ENCODE measurements at places on chromosomes 7 and 10. TPM values are rescaled to one million over a fixed set of nuclear protein-coding genes. Genes with fewer than 3 reads are reported as not detected.

The NUPR2 gene
- total RNA-seq: 0.50 TPM

The SRI gene
- 175 TPM for total RNA-seq

DNA sequence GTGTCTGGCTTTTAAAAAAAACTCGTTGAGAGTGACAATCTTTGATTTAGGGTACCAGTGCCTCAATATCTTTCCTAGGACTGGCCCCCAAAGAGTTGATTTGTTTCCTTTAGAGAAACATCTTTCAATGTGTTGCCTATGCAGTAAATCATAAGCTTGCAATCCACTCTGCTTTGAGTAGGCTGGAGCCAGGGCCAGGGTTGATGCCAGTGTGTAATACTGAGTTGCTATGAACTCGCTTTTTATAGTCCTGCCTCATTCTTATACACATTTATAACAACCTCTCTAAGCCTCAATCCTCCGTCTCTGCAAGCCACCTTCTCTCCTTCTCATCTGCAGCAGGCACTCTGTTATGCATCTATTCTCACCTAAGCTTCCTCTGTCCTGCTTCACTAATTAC, 674.9 kb upstream of the POM121L12 start:
- no peaks in the 10 kb centered on the region for H3K36me3 ChIP-seq
- no peak overlapping the region for H3K4me3 ChIP-seq
- no peak for DNase-seq
- no peak overlapping the region for H3K27ac ChIP-seq

DNA sequence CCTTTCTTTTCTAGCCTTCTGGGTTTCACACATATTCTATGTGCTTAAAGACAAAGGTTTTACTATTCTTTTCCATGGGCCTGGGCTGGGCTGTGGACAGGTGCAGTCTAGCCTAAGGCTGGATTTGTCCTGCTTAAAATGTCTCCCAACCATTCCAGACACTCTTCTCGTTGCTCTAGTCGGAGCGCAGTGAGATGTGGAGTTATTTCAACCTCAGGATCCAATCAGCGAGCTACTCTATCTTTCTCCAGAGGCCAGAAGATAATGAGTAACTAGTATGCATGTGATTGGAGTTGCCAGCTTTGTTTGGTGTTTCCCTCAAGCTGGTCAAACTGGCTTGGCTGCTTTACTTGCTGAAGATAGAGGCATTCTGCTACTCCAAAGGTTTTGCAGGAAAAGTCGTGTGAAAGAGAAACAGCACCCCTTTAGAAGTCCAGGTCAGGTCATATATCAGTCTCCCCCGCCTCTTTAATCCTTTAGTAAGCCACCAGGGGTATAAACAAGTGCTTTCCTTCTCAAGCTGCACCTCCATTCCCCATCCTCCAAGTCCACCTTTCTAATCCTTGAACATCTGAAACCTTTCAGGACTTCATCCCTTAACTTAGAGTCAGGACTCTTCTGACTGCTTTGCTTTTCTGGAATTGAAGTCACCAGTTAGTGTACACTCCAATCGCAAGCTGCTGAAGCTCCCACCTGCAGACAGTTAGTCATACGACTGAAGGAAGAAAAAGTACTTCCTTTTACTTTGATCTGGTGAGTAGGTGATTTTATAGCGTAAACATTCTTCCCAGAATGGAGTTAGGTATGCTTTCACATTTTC, 78.8 kb downstream of the DNMBP start:
- H3K36me3 ChIP-seq: no peaks in the 10 kb centered on the region
- H3K4me3 ChIP-seq: no peak overlapping the region

DNA sequence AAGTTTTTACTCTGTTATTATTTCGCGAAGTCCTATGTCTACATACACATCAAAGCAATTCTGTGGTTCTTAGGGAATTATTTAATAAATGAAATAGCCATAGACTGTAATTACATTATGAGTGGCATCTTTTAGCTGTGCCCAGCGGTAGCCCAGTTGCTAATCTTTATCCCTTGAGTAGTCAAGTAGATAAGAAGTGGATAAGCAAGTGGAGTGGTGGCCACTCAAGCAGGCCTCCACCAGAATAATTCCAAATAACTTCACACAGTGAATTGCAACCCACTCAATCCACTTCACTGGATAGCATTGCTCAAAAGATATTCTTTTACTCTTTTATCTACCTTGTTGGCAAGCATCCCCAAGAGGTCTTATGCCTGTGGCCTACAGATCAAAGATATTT, 349.7 kb downstream of the AUTS2 start:
- H3K27me3 ChIP-seq: no peaks in the 10 kb centered on the region
- H3K36me3 ChIP-seq: no peaks in the 10 kb centered on the region
- H3K27ac ChIP-seq: no peak overlapping the region
- H3K4me3 ChIP-seq: no peak overlapping the region

All from spinal cord (tissue), 10 donors.